ENCODE measurements at places on chromosomes 4 and X.

GRCh38 chr4:140790765-140791164, 34.6 kb upstream of the TBC1D9 start:
- DNase-seq, result no peak

DNA sequence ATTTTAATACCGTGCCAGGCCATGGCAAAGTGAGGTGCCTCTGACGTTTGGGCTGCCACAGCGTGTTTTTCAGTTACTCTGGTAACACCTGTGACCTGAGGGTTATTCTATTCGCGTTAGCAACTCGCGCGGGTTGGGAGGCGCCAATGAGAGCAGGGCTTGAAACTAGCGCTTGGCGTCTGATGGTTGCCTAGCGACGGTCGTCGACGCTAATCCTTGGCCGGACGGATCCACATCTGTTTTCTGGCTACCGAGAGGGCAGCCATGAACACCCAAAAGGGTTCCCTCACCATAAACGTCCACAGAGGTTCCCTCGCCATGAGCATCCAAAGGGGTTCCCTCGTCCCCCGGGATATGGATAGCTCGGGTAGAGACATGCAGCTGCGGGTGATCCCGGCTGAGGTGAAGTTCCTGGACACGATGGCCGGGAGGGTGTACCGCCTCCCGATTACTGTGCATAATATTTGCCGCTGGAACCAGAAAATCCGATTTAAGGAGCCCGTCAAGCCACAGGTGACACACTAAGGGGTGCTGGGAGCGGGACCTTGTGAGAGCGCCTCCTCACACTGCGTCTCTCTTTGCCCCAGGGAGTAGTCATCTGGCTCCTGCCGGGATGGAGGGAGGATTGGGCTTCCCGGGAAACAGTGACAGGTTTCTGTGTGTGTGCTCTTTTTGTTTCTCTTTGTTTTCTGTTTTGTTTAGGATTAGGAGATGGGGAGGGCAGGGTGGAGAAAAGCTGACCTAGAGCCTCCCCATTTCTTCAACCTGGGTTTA, at the start of gene CFAP47:
Gene CFAP47 (plus strand): TSS at position 199 of the 774 bp plus-strand sequence. CDS start 66 bp downstream, at position 265.
- peak; percentile 25 for DNase-seq

- no peak for DNase-seq
These were observed 550.0 kb downstream of the STPG2 start for GRCh38 chr4:97593248-97593647.

DNA sequence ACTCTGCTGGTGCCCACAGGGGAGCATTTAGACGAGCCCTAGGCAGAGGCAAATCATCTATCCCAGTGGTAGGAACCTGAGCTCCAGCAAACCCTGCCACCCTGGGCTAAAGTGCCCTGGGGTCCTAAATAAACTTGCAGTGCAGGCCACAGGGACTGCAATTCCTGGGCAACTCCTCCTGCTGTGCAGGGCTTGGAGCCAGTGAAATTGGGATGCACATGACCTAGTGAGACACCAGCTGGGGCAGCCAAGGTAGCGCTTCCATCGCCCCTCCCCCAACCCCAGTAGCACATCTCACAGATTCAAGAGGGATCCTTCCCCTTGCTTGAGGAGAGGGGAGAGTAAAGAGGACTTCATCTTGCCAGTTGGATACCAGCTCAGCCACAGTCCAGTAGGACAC, 44.1 kb downstream of the CHRNA9 start:
- no peak for DNase-seq

- no peak for DNase-seq
These were observed 3.7 kb upstream of the EXOC1 start for GRCh38 chr4:55849724-55850123.

DNA sequence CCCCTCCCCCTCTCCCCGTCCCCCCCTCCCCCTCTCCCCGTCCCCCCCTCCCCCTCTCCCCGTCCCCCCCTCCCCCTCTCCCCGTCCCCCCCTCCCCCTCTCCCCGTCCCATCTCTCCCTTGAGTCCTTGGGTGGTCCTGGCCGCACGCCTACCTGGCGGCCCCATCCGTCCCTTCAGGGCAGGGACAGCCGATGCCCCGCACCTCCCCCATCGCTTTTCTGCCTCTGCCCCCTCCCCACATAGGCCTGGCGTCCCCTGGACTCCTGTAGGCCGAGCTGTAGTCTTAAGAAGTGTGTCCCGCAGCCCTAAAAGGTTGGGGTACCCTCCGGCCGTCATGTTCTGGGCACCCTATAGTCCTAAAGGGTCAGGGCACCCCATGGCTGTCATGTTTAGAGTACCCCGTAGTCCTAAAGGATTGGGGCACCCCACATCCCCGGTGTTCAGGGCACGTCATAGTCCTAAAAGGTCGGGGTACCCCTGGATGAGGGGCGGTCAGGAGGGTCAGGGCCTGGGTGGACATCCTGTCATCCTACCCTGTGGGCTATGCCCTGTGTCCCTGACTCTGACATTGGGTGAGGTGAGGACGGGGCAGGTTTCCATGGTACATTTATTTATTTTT, 10.8 kb upstream of the GTPBP6 start:
- DNase-seq, result no peak

GRCh38 chr4:144350706-144351105, 210.2 kb upstream of the GYPA start:
- DNase-seq, result no peak

GRCh38 chrX:46912603-46913491, 626 bp downstream of the JADE3 start:
- no peak for DNase-seq

- no peak for DNase-seq
These were observed 65.2 kb downstream of the FAM13A start for GRCh38 chr4:88991746-88992145.

- no peak for DNase-seq
These were observed 54.4 kb upstream of the LCORL start for GRCh38 chr4:18075823-18076433.

DNA sequence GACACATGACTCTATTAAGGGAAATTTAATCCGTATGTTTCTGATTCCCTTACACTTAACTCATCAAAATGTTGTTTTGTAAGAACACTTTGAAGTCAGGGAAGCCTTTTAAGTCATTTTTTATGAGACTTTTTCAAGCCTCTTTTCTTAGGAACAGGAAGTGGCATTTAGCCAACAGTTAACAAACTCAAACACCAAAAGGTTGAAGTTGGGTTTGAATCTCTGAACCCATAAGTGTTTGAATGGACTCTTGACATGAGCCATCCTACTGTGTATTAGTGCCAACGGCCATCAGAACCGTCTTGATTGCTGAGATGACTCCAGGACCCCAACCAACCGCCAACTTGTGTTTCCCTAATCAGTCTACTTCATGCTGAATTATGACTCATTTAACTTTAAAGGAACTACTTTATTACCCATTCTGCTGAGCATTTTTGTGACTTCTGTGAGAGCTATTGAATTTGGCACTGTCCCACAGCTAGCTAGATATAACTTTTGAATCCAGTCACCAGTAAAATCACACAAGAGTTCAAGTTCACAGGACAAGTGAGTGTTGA, 209.1 kb upstream of the FAT1 start:
- DNase-seq, result no peak

GRCh38 chr4:122328893-122329292, 49.9 kb upstream of the ADAD1 start:
- DNase-seq, result no peak

- no peak for DNase-seq
These were observed 39.3 kb downstream of the GAK start for GRCh38 chr4:892780-893179.

DNA sequence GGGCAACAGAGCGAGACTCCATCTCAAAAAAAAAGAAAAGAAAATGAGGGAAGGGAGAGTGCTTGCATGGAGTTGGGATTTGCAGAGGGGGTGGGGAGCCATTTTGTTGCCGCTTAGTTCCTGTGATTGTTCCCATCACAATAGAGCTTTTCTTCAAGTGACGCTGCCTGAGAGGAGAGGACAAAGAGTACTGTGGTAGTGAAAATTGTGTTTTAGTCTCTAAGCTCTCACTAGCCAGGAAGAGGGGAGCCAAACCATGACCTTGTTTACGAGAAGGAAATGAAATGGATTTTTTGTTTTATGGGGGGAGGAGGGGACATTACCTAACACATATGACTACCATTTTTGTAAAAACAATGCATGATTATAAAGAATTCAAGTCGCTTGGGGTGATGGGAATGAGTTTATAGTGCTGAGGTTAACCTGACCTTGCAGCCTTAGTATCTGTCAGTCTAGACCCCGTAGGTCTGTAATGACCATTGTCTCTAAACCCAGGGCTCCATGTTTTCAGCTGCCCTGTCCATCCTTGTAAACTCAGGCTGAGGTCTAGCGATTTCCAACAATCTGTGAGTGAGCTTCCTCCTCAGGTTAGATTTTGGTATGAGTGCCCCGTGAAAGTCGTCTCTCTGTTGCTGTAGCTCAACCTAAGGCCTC, 18.8 kb downstream of the SRD5A3 start:
- DNase-seq, result no peak

DNA sequence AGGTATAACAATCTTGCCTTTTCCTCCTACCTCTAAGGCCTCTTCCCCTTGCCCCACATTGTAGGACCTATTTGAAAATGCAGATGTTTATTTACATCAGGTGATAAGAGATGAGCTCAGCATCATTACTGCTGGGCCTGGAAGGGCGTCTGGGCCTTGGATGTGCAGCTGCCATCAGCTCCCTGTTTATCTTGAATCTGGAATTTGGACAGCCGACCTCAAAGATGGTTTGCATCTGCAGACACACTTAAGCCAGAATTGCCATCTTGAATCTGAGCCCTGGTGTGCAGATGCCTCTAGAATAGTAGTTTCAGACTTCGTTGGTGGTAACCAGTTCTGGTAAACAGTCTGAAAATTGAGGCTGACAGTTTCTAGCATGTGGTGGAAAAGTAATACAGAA, 59.0 kb downstream of the FAM193A start:
- DNase-seq, result no peak

DNA sequence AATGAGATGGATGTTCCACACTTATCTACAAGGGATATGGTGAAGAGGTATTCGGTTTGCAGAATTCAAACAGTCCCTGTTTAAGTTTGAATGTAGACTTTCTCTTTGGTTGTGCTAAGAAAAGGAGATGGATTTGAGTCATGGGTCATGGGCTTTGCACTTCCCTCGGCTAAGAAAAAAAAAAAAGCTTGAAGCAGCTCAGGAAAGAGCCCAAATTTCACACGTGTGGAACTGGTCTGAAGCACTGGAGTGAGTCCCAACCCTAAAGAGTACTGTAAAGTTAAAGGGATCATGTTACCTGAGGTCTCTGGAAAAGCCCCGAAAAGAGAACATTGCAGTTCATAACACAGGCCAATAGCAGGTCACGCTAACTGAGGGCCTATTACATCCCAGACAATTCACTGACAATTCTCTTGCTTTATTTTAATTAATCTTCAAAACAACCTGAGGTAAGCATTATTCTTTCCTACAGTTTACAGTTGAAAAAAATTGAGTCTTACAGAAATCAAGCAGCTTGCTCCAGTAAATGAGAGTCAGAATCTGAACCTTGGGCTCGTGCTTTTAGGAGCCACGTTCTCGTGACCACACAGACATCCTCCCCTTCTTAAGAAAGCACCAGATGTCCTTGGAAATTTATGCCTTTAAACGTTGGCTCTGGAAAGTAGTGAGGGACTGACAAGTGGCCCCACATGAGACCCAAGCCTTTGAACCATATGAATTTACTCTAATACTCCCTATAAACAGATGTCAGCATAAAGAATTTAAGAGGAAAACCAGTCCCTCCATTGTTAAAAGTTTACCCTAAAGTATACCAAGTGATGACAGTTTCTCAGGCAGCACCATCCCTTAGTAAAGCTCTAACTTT, 89.3 kb downstream of the MAD2L1 start:
- DNase-seq, result no peak

- DNase-seq, result no peak
These were observed 243.4 kb downstream of the AR start for GRCh38 chrX:67787196-67787595.

DNA sequence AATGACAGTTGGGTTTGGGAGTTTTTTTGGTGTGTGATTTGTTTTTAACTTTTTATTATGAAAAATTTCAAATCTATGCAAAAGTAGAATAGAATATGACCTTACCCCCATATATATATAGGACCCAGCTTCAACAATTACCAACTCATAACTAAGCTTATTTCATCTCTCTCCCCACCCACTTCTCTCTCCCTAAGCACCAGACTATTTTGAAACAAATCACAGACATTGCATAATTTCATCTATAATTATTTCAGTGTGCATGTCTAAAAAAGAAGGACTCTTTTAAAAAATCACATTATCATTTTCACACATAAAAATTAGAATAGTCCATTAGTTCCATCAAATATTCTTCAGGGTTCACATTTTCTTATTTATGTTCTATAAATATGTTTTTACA, 28.3 kb upstream of the NKX6-1 start:
- DNase-seq, result no peak

- peak; percentile 37 for DNase-seq
These were observed 13.3 kb downstream of the SLC2A9 start for GRCh38 chr4:10007793-10008608.
